CD14-positive monocyte (primary cell): ENCODE measurements at places on chromosomes 4 and X.

DNA sequence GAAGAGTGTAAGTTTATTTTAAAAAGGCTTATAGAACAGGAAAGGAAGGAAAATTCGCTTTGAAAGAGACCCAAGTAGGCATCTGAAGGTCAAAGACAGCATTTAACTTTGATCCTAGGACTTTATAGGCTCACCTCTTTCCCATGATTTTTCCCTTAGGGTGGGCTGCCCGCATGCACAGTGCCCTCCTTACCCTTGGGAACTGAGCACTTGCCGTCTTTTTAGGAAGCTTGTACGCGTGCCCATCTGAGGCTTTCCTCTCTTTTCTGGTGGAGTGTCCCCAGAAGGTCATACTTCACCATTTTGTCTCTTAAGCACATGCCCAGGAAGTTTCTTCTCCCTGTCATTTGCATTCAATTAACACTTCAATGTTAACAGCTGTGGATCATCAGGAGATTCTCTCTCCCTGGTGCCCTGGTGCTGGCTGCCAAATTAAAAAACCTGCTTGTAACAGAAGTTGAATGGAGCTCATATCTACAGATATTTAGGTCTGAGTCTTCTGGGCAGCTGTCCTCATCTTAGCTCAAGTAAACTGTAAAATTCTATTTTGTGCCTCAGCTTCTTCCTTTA lies 38.4 kb upstream of the IL9R start:
- DNase-seq: no peak

GRCh38 chrX:22037911-22038537 lies 5.9 kb downstream of the PHEX start:
- DNase-seq: no peak

GRCh38 chr4:79334783-79335182 lies 8.9 kb upstream of the NAA11 start:
- DNase-seq: no peak

DNA sequence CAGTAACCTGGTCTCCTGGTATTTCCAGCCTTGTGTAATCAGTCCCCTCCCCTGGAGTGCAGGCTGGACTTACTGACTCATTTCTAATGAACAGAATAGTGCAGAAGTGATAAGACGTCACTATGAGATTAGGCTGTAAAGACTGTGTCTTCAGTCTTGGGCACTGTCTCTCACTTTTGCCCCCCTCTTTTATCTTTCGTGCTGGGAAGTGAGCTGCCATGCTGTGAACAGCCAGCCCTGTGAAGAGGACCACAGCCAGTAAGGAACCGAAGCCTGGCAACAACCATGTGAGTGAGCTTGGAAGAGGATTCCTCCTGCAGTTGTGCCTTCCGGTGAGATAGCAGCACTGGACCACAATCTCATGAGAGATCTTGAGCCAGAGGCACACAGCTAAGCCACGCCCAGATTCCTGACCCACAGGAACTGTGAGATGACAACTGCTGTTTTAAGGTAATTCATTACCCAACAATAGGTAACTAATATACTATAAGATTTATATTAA lies 67.5 kb upstream of the GPR34 start:
- no peak for DNase-seq

DNA sequence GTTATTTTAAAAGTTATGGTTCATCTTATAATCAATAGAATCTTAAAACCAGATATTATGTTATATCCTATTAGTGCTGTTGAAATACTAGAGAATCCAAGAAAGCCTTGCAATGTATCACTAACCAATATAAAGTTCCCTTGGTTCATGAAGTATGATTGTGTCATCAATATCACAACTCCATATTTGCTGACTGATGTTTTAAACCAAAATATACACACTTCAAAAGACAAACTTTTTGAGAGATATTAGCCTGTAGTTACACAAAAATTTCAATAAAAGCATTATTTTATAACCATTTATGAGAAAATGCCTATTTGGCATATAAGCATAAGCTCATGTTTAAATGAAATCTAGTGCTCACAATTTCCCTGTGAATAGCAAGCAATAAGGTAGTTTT lies 198.6 kb downstream of the CENPC start:
- DNase-seq: no peak

- DNase-seq: peak; percentile 27
Observed at GRCh38 chr4:26860922-26861433, 337 bp downstream of the STIM2 start.

- no peak for DNase-seq
Observed at GRCh38 chr4:173367946-173368345, 2.8 kb upstream of the SAP30 start.

- no peak for DNase-seq
Observed at GRCh38 chrX:20506739-20507138, 240.0 kb upstream of the RPS6KA3 start.

GRCh38 chr4:52051615-52052474 lies 741 bp downstream of the SPATA18 start:
- DNase-seq: peak; percentile 49
